ENCODE measurements at places on chromosomes 4 and X.

DNA sequence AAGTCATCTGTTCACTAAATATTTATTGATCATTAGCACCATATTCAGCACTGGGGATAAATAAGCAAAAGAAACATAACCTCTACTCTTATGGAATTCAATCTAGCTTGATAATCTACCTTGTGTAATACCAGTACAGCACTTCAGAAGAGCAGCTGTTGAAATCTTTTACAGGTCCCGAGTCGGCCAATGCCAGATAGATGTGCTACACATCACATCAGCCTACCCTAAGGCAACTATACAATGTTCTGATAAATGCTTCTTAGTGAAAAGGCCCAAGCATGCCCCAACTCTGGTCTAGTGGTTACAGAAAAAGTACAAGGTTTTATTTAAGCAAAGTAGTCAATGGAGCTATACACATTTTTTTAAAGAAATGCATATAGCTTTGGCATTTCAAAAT is 68.7 kb downstream of the MAPK10 start:
- no peak for DNase-seq

DNA sequence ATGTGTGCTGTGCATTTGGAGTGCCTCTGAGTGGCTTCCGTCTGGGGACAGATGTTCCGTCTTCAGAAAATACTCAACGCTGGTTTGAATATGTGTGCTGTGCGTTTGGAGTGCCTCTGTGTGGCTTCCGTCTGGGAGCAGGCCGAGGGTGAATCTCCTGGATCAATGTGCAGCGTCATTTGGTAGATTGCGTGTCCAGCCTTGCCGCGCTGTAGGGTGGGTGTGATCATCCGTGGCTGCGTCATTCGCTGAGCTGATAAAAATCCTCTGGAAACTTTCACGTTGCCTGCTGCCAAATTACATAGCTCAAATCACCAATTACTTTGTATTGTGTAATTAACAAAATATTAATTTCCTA is 12.1 kb downstream of the UVSSA start:
- no peak for DNase-seq

- no peak for DNase-seq
These were observed 37.8 kb upstream of the SLC9A7 start for GRCh38 chrX:46796574-46797191.

DNA sequence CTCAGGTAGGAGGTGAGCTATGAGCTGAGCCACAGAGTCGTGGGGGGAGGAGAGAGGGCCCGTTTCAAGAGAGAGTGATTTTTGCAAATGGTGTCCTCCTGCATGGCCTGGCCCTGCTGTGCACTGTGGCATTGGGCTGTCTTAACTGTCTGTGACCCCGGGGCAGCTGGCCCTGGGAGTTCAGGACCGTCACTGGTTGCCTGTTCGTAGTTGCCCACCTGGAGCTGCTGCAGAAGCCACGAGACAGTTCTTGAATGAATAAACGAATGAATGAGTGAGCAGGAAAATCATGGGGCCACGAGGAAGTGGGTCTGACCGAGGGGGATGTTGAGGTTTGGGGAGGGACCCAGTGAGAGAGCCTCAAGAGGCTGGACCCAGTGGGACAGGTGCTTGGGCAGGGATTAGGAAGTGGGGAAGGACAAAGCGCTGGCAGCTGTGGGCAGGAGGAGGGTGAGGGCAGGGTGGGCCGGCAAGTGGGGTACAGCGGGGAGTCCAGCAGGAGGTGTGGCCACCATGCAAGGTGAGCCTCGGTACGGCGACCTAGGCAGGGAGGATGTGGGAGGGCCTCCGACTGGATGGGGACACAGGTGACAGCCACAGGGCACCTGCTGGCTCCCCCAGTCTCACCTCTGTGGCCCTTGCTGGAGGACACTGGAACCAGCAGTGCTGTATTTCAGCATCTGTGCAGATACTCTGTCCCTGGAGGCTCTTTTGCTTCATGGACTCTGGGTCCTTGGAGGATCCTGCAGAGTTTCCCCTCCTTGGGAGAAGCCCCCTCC is 10.2 kb downstream of the RGS12 start:
- DNase-seq = no peak

DNA sequence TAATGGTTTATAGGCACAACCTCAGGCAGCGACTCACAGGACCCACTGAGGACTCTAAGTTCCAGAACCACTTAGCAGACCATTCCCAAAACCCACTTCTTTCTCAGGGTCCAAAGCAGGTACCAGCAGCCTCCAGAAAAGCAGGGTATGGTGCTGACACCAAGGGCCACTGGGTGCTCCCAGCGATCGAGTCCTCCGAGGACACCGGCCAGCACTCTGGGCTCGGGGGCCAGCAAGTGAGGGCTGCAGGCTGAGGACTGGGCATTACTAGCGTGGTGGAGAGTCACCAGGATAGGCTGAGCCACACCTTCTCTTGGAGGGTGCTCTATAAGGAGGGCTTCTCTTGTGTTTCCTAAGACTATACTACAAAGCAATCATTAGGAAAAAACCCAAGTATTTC is 19.3 kb downstream of the LETM1 start:
- DNase-seq = no peak

DNA sequence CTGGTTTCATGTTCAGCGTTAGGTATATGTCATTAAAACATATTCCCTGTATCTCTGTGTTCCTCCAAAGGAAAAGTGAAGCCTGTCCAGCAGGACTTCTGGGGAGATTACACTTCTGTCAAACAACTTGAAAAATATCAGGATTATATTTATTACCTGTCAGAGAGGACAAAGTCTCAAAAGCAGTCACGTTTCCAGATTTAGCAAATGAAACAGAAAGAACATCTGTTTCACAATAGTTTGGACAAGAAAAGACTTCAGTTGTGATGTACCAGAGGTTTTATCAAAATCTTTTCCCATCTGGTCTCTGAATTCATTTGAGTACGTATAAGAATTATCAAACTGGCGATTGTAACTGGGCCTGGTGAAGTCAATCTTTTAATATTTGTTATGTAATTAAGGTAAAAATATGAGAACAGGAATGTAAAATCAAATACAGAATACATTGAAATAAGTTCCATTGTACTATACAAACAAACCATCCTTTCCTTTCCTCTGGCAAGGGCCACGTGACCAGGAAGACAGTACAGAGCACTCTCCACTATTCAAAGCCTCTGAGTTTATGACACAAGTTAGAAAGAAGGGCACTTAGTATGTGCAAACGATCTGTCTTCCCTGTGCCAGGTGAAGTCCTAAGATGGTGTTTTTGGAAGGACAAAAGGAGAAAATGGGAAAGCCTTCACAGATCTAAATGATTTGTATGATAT is 3.2 kb downstream of the CASP3 start:
- no peak for DNase-seq

- no peak for DNase-seq
These were observed 15.1 kb downstream of the TRAPPC2 start for GRCh38 chrX:13719192-13719856.

GRCh38 chr4:167897116-167897515 is 195.2 kb upstream of the ANXA10 start:
- DNase-seq = no peak

DNA sequence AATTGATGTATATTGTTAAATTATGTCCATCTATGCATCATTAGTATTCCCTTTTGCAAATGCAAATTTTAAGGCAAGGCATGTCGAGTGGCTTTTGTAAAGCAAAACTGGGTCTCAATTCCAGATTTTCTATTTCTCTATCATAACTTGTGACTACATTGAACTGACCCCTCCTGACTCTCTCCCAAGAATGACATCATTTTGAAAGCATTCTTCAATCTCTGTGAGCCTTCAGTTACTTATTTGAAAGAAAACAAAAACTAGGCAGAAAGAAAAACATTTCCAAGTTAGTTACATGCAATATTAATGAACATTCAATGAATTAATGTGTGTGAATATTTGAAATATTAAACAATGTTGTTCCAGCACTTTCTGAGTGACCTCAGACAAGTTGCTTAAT is 314.3 kb upstream of the CLNK start:
- DNase-seq = no peak

DNA sequence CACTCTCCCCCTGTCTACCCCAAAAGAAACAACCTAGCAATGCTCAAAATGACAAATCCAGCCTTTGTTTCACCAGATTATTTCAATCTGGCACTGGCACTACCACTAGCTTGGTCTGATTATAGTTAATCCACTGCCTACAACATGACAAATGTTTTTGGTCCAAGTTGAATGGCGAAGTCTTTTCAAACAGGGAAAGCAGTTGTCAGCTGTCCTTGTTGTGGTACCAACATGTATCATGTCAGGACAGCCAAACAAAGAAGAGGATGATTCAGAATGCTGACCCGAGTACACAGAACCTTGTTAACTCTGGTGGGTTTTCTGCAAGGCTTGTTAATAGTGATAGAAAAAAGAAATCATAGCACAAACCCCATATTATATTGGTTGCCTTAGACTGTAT is 160.8 kb upstream of the ANK2 start:
- no peak for DNase-seq

DNA sequence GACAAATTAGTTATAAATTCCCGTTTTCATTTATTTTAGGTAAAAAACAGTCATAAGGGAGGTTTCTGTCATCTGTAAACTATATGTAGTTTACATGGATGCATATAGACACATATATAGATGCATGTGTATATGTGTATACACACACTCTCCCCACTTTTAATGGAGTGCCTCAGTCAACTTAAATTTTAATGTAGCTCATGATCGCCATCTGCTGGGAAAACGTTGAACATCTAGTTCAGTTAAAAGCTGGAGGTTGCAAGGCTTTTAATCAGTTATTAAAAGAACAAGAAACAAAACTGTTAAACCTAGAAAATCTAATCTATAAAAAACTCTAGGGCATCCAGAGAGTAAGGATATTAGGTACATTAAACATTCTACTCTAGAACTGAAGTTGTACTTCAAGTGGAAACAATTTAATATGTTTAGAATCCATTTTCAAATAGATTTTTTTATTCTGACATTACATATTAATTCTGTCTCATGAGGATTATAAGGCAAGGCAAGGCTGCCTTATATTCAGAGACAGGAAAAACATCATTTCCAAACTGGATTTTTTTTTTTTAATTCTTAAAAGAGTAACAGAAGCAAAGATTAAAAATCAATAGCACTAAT is 122.6 kb downstream of the SHISA3 start:
- no peak for DNase-seq

DNA sequence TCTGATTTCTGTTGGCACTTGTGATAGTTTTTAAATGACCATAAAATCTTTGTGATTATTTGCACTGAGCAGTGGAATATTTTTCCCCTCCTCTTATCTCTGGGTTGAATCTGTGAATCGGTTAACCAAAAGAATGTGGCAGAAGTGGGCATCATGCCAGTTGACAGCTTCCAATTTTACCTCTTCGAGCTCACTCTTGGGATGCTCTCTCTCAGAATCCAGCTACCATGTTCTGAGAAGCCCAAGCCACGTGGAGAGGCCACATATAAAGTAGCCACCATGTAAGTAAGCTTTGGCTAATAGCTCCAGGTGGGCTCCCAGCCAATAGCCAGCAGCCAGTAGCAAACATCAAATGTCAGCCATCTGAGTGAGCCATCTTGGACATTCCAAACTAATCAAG is 12.9 kb upstream of the WDR19 start:
- DNase-seq = no peak

- DNase-seq = no peak
These were observed 139.3 kb downstream of the RNF150 start for GRCh38 chr4:140994015-140994414.

DNA sequence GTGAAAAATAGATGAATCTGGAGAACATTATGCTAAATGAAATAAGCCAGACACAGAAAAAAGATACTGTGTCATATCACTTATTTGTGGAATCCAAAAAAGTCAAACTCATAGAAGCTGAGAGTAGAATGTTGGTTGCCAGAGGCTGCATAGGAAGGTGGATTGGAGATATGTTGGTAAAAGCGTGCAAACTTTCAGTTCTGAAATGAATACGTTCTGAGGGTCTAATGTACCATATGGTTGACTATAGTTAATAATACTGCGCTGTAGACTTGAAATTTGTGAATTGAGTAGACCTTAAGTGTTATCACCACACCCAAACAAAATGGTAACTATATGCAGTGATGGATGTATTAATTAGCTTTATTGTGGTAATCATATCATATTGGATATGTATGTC is 45.0 kb upstream of the UPRT start:
- DNase-seq = no peak

- DNase-seq = no peak
These were observed 52.1 kb upstream of the PCDH10 start for GRCh38 chr4:133096972-133097371.

DNA sequence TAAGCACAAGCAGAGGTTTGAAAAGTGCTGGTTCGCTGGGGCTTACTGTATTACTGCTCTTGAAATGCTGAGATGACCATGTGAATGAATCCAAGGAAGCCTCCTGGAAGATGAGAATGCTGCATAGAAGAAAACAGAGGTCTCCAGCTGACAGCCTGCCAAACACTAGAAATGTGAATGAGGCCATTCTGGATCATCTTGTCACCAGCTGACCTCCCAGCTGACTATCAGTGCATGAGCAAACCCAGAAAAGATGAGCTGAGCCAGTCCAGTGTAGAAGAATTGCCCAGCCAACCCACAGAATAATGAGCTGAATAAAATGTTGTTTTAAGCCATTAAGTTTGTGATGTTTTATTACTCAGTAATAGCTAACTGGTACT is 49.1 kb upstream of the DYNLT3 start:
- DNase-seq = no peak

Data from NCI-H2171 (cell line).